ENCODE measurements at places on chromosomes 2 and 18. TPM values are rescaled to one million over a fixed set of nuclear protein-coding genes. Genes with fewer than 3 reads are reported as not detected.

ANKRD30B gene
- total RNA-seq: 17.2 TPM

STPG4 gene
- total RNA-seq: 0.89 TPM

ZNF892 gene
- total RNA-seq: 8.5 TPM

MRPL30 gene
- total RNA-seq: 22.6 TPM

ERICH2 gene
- 0.85 TPM for total RNA-seq

GULP1 gene
- 70.1 TPM for total RNA-seq

DNA sequence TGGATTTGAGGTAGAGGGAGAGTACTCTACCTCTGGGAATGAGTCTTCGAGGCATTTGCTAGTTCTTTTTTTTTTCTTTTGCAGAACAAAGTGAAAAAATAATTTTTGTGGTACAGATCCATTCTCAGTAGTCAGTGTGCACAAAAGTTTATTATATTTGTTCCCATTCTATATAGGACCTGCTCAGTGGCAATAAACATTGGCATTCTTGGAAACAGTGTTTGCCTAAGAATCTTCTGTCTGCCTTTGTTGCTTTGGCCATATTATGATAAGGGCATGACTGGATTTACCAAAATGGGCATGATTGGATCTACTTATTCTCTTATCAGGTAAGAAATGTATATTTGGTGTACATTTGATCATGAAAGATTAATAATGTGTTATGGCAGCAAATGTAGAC is 583.3 kb downstream of the PLCL1 start:
- DNase-seq: no peak

GRCh38 chr18:10127729-10128128 is 213.9 kb downstream of the VAPA start:
- no peak for DNase-seq

GRCh38 chr2:164771897-164772296 is 69.7 kb downstream of the COBLL1 start:
- no peak for DNase-seq

DNA sequence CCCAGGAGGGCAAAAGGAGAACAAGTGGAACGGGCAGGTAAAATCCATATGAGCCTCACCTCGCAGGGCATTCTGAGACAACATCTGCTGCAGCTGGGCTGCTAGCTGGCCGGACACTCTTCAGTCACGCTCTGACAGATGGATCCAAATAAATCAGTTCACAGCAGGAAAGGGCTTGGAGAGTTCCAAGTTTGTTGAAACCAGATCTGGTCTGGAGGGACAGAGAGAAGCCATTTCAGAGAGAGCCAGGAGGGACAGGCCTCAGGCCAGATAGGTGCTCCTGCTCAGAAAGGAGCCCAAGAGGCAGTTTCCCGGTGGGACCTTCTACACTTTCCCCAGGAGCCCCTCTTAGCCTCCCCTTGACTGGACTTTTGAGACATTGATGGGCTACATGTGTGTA is 28.2 kb upstream of the TNP1 start:
- no peak for DNase-seq

DNA sequence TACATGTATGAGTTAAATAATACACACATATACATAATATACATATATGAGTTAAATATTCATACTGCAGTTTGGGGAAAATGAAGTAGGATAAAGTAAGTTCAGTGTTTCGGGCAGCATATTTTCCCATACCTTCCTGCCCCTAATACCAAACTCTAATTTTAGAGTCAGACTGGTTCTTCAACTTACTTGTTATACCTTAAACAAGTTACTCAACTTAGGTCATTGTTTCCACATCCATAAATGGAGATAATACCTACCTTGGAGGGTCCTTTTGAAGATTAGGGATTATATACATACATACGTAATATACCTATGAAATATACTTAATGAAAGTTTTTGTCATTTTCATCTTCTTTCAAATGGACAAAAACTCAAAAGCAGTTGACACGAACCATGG is 8.4 kb downstream of the MEMO1 start:
- DNase-seq: no peak

DNA sequence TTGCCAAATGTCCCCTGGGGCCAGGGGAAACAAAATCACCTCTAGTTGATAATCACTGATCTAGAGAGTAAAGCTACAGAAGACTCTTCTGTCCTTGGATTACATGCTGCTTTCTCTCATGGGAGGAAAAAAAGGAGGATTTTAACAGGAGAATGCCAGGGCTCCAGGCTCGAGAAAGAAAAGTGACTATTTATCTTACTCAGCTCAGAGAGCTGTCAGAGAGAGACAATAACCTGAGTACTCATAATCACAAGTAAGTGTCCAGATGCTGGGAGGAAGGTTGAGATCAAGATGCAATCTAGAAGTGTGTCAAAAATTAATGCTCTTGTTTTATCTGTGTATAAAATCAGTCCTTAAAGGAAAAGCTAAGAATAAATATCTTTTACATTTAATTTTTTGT is 133.3 kb downstream of the PTRHD1 start:
- no peak for DNase-seq

GRCh38 chr2:18219676-18220075 is 340.8 kb downstream of the RDH14 start:
- no peak for DNase-seq

Data from sciatic nerve (tissue), 2 donors.